Hepatocyte (in vitro differentiated cells): ENCODE measurements at places on chromosomes 6 and 20.
A peak's percentile ranks its signal among the peaks of the same experiment; 100 is the strongest.

DNA sequence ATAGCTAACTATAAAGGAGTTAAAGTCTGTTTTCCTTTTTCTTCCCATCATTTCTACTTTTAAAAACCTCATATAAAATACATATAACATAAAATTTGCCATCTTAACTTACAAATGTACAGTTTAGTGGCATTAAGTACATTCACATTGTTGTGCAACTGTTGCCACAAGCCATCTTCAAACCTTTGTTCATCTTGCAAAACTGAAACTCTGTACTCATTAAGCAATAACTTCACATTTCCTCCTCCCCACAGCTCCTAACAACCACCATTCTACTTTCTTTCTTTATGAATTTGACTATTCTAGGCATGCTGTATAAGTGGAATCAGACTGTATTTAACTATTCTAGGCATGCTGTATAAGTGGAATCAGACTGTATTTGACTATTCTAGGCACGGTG lies 4.5 kb downstream of the CCDC170 start:
- DNase-seq, result no peak

- no peak for DNase-seq
These were observed 54.2 kb upstream of the FAM83D start for GRCh38 chr20:38872036-38872435.

DNA sequence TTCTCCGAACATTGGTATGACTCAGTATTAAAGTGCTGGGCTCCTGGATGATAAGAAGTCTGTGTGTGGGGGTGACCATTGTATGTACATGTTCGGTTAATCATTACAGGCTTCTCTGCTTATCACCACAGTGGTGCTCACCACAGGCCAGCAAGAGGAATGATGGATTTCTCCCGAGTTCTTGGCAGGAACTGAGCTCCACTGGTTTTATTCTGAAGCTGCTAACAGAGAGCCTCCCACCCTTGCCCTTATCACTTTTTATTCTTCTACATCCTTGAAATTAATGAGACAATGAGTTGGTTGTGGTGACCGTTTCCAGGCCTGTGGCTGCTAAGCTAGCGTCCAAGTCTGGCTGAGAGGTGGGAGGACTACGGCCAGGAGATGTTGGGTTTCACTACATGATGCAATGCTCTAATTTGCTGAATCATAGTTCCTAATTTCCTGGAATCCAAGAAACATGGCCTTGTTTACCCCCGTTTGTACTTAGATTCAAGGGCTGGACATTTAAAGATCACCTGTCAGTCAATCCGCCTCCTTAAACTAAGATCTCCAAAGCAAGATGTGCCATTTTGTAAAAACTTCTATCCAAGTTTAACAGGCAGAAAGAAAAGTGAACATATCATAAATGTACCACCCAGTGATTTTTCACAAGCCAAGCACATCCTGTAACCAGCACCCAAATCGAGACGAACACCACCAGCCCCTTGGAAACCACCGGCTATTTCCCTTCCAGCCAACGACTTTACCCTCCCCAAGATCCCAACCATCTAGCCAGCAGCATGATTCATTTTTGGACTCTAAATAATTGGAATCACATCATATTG lies 172.5 kb downstream of the FOXA2 start:
- peak; percentile 76 for DNase-seq

- DNase-seq, result peak; percentile 37
These were observed 17.2 kb downstream of the ABT1 start for GRCh38 chr6:26613689-26614683.

GRCh38 chr20:53428996-53429395 lies 164.6 kb downstream of the ZNF217 start:
- DNase-seq, result no peak

DNA sequence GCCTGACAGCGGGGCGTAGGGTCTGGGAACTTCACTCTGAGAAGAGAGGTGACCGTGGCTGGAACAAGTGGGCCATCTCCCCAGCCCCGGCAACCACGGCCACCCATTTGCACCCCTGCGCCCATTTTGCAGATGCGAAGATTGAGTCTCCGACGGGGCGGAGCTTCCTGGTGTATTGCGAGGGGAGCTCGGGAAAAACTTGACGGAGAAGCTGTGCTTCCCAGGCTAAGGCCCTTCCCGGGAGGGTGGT lies 653 bp downstream of the ZNF335 start:
- no peak for DNase-seq

DNA sequence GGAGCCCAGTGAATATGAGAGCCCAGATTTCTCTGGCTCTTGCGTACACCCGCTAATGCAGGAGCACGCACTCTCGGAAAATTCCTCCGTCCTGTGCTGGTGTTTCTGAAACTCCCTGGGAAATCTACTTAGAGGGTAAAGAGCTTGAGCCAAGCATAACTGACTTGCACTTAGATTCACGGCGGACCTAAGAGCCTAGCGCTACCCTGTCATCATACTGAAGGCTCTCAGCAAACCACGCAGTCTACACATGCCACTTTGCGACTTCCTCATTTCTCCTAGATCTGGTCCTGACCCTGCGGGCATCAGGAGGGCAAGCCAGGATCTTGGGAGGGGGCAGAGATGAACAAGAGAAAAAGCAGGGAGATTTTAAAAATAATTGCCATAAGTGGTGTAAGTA lies 324.7 kb downstream of the CD83 start:
- DNase-seq, result no peak

- no peak for DNase-seq
These were observed 185.3 kb downstream of the PKHD1 start for GRCh38 chr6:51901766-51902764.

- no peak for DNase-seq
These were observed 26.0 kb upstream of the TAAR1 start for GRCh38 chr6:132685009-132685408.

- DNase-seq, result peak; percentile 46
These were observed 61.9 kb upstream of the ELOVL5 start for GRCh38 chr6:53410508-53411258.

DNA sequence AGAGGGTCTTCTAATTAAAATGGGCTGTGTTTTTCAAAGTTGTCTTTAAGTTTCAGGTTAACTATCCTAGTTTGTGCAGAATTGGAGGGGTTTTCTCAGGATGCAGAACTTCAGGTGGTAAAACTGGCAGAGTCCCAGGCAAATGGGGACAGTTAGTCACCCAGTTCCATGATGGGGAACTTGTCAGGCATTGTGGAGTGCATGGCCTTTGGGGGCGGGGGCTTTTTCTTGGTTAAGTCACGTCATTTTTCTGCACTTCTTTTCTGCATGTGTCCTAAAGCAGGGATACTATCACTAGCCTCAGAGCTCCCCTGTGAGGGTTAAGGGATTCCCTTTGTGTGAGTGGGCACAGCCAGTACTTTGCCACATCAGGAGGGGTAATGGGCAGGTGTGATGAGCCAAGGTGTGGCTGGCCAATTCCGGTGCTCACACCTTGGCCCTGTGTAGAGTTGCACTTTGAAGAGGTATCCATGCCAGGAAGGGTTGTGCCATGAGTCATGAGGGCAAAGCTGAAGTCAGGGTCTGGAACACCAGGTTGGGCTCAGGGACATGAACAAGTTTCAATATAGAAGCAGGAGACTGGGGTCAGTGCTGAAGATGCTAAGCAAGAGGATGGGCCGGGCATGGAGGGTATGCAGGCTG lies 126.0 kb upstream of the RREB1 start:
- no peak for DNase-seq

DNA sequence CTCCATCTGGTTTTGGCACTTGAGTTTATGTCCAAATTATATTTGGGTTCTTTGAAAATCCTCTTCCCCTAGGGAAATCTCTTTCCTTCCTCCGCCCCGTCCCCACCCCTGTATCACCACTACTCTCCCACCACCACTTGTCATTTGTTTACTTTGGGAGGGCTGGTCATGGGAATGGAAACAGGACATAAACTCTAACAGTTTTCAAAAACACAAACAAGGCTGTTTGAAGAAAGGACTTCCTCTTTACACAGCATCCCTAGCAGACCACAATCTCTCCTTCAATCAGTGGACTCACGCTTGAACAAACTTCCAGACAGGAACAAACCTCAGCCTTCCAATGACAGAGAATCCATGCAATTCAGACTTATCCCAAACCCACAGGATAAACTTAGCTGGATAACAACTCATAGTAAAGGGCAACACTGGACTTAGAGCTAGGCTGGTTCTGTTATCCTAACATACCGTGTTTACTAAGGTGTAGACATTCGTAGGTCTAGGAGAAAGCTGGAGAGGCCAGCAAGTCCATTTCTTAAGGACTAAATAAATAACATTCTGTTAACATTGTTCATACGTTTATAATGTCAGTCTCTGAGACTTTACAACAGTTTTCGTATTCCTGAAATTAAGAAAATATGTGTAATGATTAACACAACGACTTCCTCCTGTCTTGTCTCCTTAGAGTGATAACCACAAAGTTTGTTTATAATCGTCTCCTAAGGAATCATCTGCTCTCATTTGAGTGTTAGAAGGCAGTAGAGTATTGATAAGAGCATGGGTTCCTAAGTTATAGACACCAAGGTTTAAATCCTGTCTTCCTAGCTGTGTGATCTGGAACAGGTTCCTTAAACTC lies 44.1 kb upstream of the CTAGE9 start:
- DNase-seq, result no peak

DNA sequence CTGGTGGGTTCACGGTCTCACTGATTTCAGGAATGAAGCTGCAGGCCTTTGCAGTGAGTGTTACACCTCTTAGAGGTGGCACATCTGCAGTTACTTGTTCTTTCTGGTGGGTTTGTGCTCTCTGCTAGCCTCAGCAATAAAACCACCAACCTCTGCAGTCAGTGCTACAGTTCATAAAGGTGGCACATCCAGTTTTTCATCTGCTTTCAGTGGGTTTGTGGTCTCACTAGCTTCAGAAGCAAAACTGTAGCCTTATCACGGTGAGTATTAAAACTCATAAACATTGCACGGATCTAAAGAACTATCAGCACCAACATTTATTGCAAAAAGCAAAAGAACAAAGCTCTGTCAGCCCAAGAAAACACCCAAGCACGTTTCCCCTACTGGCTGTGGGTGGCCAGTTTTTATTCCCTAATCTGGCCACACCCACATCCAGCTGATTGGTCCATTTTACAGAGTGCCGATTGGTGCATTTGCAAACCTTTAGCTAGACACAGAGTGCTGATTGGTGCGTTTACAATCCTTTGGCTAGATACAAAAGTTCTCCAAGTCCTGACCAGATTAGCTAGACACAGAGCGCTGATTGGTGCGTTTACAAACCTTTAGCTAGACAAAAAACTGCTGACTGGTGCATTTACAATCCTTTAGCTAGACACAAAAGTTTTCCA lies 3.4 kb upstream of the TMEM14C start:
- DNase-seq, result no peak

- no peak for DNase-seq
These were observed 105.9 kb downstream of the HIVEP2 start for GRCh38 chr6:142838821-142839685.

DNA sequence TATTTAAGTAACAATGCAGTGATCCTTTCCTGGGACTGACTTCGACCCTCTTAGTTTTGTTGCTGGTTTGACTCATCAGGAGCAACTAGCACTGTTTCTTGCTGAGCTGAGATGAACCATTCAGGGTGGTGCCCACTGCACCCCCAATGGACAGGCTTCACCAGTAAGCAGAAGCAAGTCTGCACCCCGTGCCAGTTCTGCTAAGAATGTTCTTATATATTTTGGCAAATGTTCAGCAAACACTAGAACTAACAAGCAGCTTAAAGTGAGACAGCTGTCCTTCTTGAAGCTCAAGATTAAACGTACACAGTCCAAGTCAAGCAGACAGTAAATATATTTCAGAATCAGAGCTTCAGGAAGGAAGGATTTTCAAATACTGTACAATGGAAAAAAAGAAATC lies 561.3 kb upstream of the CDH4 start:
- no peak for DNase-seq

DNA sequence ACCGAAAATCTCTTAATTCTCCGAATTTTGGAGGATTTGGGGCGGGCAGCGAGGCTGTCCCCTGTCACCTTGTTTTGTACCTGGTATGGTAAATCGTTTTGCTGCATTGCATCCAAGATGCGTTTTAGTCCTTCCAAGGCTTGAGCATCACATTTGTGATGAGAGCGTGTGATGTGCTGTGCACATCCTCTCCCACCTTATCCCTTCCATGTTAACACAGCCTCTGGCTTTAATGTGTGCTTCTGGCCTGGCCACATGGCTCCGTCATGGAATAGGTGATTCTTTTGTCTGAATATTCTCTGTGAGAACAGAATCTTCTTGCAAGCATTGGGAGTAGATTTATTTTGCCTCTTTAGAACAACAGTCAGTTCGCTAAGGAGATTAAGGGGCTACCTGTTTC lies 763 bp downstream of the TMEM14A start:
- DNase-seq, result no peak

GRCh38 chr20:47024461-47024937 lies 129.9 kb downstream of the EYA2 start:
- DNase-seq, result no peak

GRCh38 chr6:77740380-77740779 lies 87.5 kb downstream of the MEI4 start:
- DNase-seq, result peak; percentile 28

DNA sequence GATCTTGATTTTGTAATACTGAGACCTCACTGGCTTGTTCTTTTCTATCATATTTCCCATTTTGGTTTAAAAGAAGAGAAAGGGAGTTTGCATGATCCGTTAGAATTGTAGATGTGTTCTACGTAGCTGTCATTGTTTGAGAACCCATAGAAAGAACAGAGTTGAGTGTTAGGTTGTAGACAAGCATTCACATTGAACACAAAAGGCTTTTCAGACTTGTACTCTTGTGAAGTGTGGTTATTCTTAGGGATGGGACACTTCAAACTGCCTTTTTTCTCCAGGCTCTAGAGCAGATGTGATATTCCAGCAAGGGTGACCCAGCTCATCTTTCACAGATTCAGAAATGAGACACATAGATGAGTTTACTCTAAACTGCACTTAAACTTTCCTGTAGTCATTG lies 19.9 kb downstream of the FOXO3 start:
- DNase-seq, result no peak

DNA sequence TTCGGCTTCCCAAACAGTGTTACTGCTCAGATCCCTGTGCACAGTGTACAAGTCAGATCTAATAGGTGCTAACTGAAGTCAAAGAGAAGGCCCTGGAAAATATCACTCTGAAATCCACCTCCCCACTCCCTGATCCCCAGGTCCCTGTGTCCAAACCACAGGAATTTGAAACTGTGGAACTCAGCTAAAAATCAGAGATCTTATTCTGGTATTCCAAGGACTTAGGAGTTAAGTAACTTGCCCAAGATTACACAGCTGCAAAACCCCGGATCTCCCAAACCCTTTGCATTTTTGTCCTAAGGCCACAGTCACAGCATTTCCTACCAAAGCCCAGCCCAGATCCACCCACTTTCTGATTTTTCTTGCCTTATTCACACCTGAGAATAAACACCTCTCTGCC lies 32.3 kb upstream of the SLC23A2 start:
- no peak for DNase-seq
